ENCODE measurements at places on chromosomes 7 and 10. TPM values are rescaled to one million over a fixed set of nuclear protein-coding genes. Genes with fewer than 3 reads are reported as not detected.

DNA sequence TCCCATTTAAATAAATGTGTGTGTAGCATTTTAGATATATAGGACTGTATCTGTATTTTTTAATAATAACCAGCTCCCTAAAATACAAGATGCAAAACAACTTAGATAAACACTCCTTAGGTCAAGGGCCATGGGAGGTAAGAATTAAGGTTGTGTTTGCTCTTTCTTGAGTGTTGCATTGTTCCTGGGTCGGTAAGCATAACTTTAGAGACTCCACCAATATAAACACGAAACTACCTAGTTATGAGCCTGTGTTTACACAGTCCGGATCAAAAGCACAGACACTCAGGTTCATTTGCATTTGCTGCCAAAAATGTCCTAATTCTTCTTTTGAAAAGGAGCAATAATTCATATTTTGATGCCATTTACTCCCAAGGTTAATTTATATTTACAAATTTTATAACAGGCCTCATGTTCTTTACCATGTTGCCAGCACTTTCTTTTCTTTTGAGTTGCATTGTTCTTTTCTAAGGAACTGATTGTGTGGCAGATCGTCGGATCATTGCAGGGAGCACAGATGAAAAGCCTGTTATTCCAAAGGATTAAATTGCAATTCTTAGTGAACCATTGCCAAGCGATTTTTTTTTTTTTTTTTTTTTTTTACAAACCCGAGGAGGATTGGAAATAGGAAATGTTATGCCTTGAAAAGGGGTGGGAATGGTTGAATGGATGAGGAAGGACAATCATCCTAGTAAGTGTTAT lies 45.8 kb upstream of the GLCCI1 start:
- no peaks in the 10 kb centered on the region for H3K4me1 ChIP-seq
- H3K4me3 ChIP-seq: no peak overlapping the region
- H3K27me3 ChIP-seq: no peaks in the 10 kb centered on the region

DNA sequence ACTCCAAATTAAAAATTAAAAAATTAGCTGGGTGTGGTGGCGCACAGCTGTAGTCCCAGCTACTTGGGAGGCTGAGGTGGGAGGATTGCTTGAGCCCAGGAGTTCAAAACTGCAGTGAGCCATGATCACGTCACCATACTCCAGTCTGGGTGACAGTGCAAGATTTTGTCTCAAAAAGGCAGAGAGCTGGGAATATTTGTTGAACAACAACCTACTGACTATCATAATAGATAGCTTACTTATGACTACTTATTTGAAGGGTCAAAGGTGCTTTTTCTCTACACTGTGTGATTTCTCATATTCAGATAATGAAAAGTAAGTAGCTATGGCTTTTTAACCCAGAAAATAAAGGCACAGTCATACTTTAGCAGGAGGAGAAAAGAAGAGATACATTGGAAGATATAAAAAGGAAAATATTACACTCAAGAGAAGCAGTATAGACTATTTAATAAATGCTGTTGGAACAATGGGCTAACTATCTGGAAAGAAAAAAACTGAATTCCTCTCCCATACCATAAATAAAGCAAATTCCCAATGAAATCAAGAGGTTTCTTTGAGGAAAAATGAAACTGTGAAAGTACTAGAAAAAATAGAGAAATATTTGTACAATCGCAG lies 6.7 kb downstream of the GSDME start:
- no peaks in the 10 kb centered on the region for H3K4me1 ChIP-seq
- H3K27ac ChIP-seq: no peak overlapping the region
- H3K27me3 ChIP-seq: no peaks in the 10 kb centered on the region

DNA sequence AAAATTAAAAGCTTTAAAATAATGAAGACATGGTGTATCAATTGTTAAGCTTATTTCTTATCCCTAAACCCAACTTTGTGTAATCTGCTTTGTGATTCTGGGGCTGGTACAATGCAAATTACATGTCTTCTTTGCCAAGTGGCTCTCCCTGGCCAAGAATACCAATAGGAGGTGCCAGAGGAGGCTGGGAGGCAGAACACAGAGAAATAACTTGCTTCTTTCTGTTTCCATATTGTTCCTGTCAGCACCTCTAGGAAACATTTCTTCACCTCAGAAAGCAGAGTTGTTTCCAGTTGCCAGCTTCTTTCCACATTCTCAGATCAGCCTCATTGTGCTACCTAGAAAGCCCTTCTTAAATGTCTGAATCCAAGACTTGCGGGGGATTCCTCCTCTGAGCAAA lies 174.4 kb downstream of the MDFIC start:
- no peaks in the 10 kb centered on the region for H3K36me3 ChIP-seq
- no peak for DNase-seq
- H3K27me3 ChIP-seq: no peaks in the 10 kb centered on the region
- H3K27ac ChIP-seq: no peak overlapping the region

DNA sequence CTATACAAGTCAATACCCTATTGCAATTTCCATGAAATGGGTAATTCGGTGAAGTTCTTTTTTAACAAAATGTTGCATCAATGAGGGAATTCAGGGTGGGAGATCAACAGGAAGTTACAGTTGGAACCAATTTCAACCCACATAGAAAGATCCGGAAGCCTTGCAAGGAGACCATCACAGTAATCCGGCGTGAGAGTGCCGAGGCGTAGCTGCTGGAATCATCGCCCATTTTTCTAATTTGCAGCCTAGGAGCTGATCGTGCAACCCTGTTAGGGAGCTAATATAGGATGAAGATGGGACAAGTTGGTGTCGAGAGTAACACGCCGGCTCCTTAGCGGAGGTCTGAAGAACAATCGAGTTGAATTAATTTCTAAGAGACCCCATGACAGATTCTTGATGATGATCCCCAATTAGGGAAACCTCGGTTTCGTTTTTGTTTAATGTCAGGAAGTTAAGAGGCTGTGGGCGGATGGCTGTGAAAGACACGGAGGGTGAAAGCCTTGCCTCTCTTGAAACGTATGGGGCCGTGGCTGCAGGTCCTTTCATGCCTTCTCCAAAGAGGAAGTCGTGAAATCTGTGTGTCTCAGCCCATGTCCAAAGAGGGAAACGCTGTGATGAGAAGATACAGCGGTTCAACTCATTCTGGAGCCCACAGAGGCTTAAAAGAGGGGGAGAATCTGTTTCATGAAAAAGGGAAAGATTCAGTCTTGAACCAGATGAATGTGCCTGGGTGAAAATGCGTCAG lies 51.2 kb upstream of the CARD11 start:
- peak overlapping the region; percentile 55 for H3K27ac ChIP-seq
- H3K4me1 ChIP-seq: no peaks in the 10 kb centered on the region
- no peak for DNase-seq
- H3K4me3 ChIP-seq: no peak overlapping the region
- H3K36me3 ChIP-seq: no peaks in the 10 kb centered on the region

DNA sequence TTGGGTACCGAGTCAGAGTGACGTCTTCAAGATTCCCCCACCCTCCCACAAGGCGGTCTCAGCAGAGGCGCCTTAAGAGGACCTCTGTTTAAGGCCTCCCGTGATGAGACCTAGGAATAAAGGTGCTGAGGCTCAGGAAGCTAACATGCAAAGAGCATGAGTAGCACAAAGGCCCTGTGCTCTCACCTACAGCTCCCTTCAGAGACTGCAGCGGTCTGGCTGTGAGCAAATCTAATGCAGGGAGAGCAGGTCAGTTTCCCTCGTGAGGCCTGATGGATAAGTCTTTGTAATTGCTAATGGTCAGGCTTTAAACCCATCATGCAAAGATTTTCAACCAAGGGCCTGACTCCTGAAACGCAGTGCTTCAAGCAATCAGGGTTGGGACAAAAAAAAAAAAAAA lies 909.3 kb upstream of the GHITM start:
- H3K27ac ChIP-seq: no peak overlapping the region
- no peaks in the 10 kb centered on the region for H3K27me3 ChIP-seq
- no peaks in the 10 kb centered on the region for H3K4me1 ChIP-seq
- DNase-seq: no peak
- H3K36me3 ChIP-seq: no peaks in the 10 kb centered on the region

DNA sequence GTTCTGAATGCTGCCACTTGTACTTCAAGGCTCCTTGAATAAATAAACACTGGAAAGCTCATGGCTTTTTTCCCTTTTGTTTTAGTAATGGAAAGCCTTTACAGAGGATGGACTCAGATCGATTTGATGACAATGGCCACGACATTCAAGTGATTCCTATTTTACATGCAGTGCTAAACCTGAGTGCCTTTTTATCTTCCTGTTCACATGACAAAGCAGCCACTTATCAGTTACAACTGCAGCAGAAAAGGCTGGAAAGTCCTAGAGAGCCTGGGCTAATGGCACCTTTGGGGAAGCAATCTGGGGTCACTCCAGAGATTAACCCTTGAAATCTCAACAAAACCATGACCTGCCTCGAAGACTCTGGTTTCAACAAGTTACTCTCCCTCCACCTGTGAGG lies 249.0 kb upstream of the AUTS2 start:
- DNase-seq: no peak
- no peak overlapping the region for H3K27ac ChIP-seq

GRCh38 chr7:156107957-156108356 lies 295.7 kb upstream of the SHH start:
- H3K4me3 ChIP-seq: no peak overlapping the region
- no peaks in the 10 kb centered on the region for H3K4me1 ChIP-seq
- H3K36me3 ChIP-seq: no peaks in the 10 kb centered on the region
- H3K27ac ChIP-seq: no peak overlapping the region

GRCh38 chr10:99123851-99124250 lies 111.8 kb downstream of the HPSE2 start:
- H3K36me3 ChIP-seq: no peaks in the 10 kb centered on the region
- no peaks in the 10 kb centered on the region for H3K27me3 ChIP-seq
- no peak overlapping the region for H3K27ac ChIP-seq
- no peak for DNase-seq
- H3K4me1 ChIP-seq: no peaks in the 10 kb centered on the region
- no peak overlapping the region for H3K4me3 ChIP-seq

GRCh38 chr7:73801577-73801976 lies 29.2 kb upstream of the CLDN4 start:
- no peak overlapping the region for H3K4me3 ChIP-seq
- H3K27me3 ChIP-seq: no peaks in the 10 kb centered on the region
- no peaks in the 10 kb centered on the region for H3K36me3 ChIP-seq
- no peak overlapping the region for H3K27ac ChIP-seq
- no peaks in the 10 kb centered on the region for H3K4me1 ChIP-seq

OPALIN gene
- total RNA-seq: not detected

- no peaks in the 10 kb centered on the region for H3K27me3 ChIP-seq
- no peak overlapping the region for H3K27ac ChIP-seq
- H3K36me3 ChIP-seq: no peaks in the 10 kb centered on the region
- DNase-seq: no peak
Measured at GRCh38 chr10:122301055-122301810, 30.1 kb downstream of the BTBD16 start.

ADK gene
- total RNA-seq: 66.1 TPM

MRLN gene
- total RNA-seq: not detected

- DNase-seq: no peak
- no peaks in the 10 kb centered on the region for H3K27me3 ChIP-seq
- no peak overlapping the region for H3K27ac ChIP-seq
Measured at GRCh38 chr7:14937581-14937980, 35.0 kb upstream of the DGKB start.

SHTN1 gene
- 45.6 TPM for total RNA-seq

GRCh38 chr7:92765725-92766124 lies 70.6 kb downstream of the CDK6 start:
- no peaks in the 10 kb centered on the region for H3K36me3 ChIP-seq
- no peak overlapping the region for H3K4me3 ChIP-seq
- H3K27ac ChIP-seq: peak overlapping the region; percentile 39
- H3K4me1 ChIP-seq: peaks cover 52% of the 10 kb centered on the region

- no peak for DNase-seq
- H3K27me3 ChIP-seq: no peaks in the 10 kb centered on the region
- no peaks in the 10 kb centered on the region for H3K36me3 ChIP-seq
Measured at GRCh38 chr10:53453196-53453595, 680.6 kb upstream of the MBL2 start.

SOSTDC1 gene
- not detected for total RNA-seq

DGKI gene
- under 0.01 TPM for total RNA-seq

AKR1C4 gene
- total RNA-seq: not detected

GRCh38 chr7:27165996-27166530 lies 726 bp upstream of the HOXA9 start:
- H3K27ac ChIP-seq: no peak overlapping the region
- peak overlapping the region; percentile 41 for H3K4me3 ChIP-seq
- peaks cover 49% of the 10 kb centered on the region for H3K4me1 ChIP-seq
- peaks cover 93% of the 10 kb centered on the region for H3K27me3 ChIP-seq
- no peak for DNase-seq

EPHA1 gene
- 31.9 TPM for total RNA-seq

CFAP58 gene
- total RNA-seq: 0.58 TPM

DNA sequence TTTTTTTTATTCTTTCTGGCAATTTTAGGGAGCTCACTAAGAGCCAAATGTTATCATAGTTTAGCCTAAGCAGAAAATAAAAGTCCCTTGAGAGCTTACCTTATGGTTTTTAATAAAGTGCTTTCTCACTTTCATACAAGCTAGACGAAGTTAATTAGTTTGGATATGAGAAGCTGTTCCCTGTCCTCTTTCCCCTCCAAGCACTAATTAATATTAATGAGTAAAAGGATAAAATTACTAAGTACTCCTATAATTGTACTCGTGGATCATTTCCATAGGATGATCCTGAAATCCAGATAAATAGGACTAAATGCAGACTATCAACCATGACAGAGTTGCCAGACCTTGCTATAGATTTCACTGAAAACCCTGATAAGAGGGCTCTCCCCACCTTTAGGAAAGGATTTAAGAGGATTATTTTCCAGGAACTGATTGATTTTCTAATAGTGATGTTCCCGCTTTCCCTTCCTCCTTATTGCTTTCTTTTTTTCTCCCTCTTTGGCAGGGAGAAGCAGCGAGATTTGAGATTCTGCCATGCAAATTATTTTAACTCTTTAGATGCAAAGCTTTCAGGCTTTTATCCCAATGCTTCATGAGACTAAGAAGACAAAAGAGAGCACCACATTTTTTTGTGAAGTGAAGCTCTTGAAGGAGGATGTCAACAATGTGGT lies 58.3 kb upstream of the HECW1 start:
- H3K4me3 ChIP-seq: no peak overlapping the region
- H3K27ac ChIP-seq: no peak overlapping the region
- no peaks in the 10 kb centered on the region for H3K4me1 ChIP-seq
- no peaks in the 10 kb centered on the region for H3K36me3 ChIP-seq
- no peak for DNase-seq

- no peaks in the 10 kb centered on the region for H3K36me3 ChIP-seq
- peaks cover 10% of the 10 kb centered on the region for H3K4me1 ChIP-seq
- peak; percentile 68 for DNase-seq
- no peak overlapping the region for H3K4me3 ChIP-seq
- H3K27me3 ChIP-seq: no peaks in the 10 kb centered on the region
Measured at GRCh38 chr10:112332509-112333228, 41.2 kb upstream of the ACSL5 start.

DNA sequence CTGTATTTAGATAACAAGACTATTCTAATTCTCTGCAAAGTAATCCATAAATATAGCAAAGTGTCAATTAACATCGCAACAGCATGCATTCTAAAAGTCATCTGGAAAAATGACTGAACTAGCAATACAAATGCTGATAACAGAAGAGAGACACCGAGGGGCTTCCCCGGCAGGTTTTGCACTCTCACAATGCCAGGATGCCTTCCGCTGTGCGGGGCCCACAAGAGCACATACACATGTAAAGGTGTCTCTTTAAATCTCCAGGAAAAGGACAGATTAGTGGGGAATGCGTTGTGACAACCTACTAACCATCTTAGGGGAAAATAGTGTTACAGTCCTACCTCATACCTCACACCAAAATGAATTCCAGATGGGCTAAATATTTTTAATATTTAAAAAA lies 86.9 kb downstream of the CXCL12 start:
- peaks cover 7% of the 10 kb centered on the region for H3K27me3 ChIP-seq
- H3K36me3 ChIP-seq: no peaks in the 10 kb centered on the region
- no peak overlapping the region for H3K4me3 ChIP-seq
- peaks cover 10% of the 10 kb centered on the region for H3K4me1 ChIP-seq

GRCh38 chr10:102400598-102401341 lies 5.3 kb downstream of the NFKB2 start:
- no peak for DNase-seq
- no peak overlapping the region for H3K4me3 ChIP-seq
- no peak overlapping the region for H3K27ac ChIP-seq
- H3K36me3 ChIP-seq: peaks cover 18% of the 10 kb centered on the region

RBP4 gene
- total RNA-seq: 0.92 TPM

All from stomach (tissue), 19 donors.